ENCODE measurements at places on chromosomes 11 and 22. TPM values are rescaled to one million over a fixed set of nuclear protein-coding genes. Genes with fewer than 3 reads are reported as not detected.

GRCh38 chr11:61574611-61575010 lies 6.3 kb downstream of the SYT7 start:
- H3K36me3 ChIP-seq = no peaks in the 10 kb centered on the region
- no peak overlapping the region for H3K27ac ChIP-seq
- peaks cover 2% of the 10 kb centered on the region for H3K27me3 ChIP-seq
- H3K4me1 ChIP-seq = no peaks in the 10 kb centered on the region

DNA sequence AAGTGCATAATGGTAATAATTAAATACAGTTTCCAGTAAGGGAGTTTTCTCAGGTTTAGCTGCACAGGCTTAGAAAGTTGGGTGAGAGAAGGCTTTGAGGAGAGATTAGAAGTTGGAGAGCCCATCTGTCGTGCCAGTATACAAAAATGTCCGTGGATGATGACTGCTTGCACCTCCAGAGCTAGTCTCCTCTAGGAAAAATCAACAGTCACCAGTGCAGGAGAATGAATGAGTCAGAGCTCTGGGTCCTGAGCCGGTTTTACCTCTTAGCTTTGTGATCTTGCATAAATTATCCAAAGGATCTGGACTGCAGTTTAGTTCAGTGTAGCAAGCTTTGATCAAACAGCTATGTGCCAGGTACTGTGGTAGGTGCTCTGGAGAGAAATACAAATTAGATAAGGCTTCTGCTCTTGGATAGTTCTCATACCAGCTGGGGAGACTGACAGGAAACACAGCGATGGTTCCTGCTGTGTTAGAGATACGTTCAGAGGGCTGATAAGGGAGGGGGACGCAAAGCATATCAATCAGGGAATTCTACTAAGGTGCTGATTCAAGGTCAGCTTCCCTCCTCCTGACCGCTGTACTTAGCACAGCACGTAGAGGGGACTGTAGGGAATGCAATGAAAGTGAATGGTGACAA lies 125.9 kb downstream of the TEAD1 start:
- H3K36me3 ChIP-seq = no peaks in the 10 kb centered on the region
- H3K4me3 ChIP-seq = no peak overlapping the region
- H3K4me1 ChIP-seq = peaks cover 39% of the 10 kb centered on the region
- DNase-seq = peak; percentile 83

GRCh38 chr22:23054531-23055257 lies 15.6 kb upstream of the GNAZ start:
- H3K27ac ChIP-seq = no peak overlapping the region
- no peaks in the 10 kb centered on the region for H3K36me3 ChIP-seq
- no peaks in the 10 kb centered on the region for H3K4me1 ChIP-seq

DNA sequence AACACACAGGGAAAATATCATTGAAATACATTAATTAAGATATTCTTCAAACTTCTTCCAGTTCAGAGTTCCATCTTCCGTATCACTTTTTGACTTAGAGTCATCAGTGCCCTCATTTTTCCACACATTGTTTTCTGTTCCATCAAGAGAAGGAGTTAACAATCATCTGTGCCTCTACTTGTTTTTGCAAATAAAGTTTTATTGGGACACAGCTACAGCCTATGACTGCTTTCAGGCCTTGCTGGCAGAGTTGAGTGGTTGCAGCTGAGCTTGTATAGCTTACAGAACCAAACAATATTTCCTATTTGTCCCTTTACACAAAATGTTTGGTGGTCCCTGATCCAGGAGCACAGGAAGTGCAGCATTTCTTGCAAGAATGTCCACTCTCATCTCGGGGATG lies 51.6 kb downstream of the SGSM1 start:
- no peak overlapping the region for H3K27ac ChIP-seq
- H3K4me1 ChIP-seq = no peaks in the 10 kb centered on the region
- no peak for DNase-seq
- no peak overlapping the region for H3K4me3 ChIP-seq
- H3K36me3 ChIP-seq = no peaks in the 10 kb centered on the region

DNA sequence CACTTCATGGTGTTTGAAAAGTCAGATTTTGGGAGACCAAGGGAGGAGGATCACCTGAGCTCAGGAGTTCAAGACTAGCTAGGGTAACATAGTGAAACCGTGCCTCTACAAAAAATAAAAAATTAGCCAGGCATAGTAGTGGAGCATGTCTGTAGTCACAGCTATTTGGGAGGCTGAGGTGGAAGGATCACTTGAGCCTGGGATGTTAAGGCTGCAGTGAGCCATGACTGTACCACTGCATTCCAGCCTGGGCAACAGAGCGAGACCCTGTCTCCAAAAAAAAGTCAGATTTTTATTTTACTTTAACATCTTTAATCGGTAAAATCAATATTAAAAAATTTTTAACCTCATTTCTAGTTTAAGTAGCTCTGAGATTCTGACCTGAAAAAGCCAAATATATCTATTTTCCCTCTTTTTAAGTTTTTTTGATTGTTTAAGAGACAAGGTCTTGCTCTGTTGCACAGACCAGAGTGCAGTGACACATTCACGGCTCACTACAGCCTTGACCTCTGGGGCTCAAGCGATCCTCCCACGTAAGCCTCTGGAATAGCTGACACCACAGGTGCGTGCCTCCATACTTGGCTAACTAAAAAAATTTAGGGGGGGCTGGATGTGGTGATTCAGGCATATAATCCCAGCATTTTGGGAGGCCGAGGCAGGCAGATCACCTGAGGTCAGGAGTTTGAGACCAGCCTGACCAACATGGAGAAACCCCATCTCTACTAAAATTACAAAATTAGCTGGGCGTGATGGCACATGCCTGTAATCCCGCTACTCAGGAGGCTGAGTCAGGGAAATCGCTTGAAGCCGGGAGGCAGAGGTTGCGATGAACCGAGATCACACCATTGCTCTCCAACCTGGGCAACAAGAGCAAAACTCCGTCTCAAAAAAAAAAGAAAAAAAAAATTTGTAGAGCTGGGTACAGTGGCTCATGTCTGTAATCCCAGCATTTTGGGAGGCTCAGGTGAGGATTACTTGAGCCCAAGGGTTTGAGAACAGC lies 48.4 kb downstream of the SFI1 start:
- no peaks in the 10 kb centered on the region for H3K4me1 ChIP-seq
- no peak overlapping the region for H3K27ac ChIP-seq
- no peak overlapping the region for H3K4me3 ChIP-seq
- no peak for DNase-seq
- no peaks in the 10 kb centered on the region for H3K27me3 ChIP-seq
- no peaks in the 10 kb centered on the region for H3K36me3 ChIP-seq

- no peaks in the 10 kb centered on the region for H3K4me1 ChIP-seq
- H3K27me3 ChIP-seq = no peaks in the 10 kb centered on the region
- no peak overlapping the region for H3K4me3 ChIP-seq
Observed at GRCh38 chr11:90630176-90630575, 407.3 kb upstream of the CHORDC1 start.

DNA sequence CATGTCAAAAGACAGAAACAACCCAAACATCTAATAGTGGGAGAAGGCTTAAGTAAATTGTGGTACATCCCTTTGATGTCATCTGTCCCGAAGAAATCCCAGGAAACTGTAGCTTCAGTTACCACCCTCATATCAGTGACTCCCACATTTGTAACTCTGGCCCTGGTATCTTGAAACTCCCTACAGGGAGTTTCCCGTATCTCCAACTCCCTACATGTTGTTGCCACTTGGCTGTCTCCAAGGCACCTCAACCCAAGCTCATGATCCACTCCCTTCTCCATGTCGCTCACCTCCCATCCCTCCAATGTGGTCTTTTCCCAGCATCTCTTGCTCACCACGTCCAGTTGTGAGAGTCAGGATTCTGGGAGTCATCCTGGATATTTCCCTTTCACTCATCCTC lies 68.1 kb downstream of the CACNG2 start:
- H3K4me1 ChIP-seq = no peaks in the 10 kb centered on the region
- no peak for DNase-seq
- no peak overlapping the region for H3K27ac ChIP-seq
- H3K4me3 ChIP-seq = no peak overlapping the region
- no peaks in the 10 kb centered on the region for H3K36me3 ChIP-seq

DNA sequence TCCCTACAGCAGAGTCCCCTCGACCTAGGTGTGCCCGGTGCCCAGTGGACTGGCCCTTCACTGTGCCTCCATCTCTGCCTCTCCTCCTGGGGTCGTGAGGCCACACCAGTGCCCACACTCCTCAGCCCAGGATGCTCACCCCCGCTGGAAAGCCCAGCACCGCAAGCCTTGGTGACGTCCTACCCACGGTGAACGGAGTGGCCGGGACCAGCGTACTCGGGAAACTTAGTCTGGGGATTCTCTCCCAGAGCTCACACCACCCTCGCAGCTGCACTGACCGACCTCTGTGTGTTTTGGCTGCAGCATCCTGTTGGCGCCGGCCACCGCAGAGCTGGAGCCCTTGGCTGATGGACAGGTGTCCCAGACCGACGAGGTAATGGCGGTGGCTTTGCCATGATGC lies 35.5 kb upstream of the KRTAP5-7 start:
- no peaks in the 10 kb centered on the region for H3K27me3 ChIP-seq
- H3K27ac ChIP-seq = no peak overlapping the region
- DNase-seq = no peak
- H3K36me3 ChIP-seq = no peaks in the 10 kb centered on the region
- no peaks in the 10 kb centered on the region for H3K4me1 ChIP-seq
- no peak overlapping the region for H3K4me3 ChIP-seq

DNA sequence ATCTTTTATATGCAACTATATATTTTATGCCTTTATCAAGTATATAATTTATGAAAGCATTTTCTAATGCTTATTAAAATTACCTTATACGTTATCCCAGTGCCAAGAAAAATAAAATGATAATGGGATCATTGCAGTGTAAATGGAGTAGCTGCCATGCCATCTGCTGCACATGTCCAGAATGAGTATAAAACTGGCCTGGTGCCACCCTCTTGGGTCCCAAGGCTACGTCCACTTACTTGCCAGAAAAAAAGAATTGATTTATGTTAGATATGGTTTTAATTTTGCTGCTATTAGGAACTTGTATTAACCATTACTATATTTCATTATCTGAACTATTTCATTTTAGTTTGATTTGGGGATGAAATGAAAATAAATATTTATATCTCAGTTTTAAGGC lies 1127.1 kb upstream of the CNTN5 start:
- no peaks in the 10 kb centered on the region for H3K4me1 ChIP-seq
- H3K27ac ChIP-seq = no peak overlapping the region
- no peak overlapping the region for H3K4me3 ChIP-seq
- no peaks in the 10 kb centered on the region for H3K27me3 ChIP-seq
- no peaks in the 10 kb centered on the region for H3K36me3 ChIP-seq

DNA sequence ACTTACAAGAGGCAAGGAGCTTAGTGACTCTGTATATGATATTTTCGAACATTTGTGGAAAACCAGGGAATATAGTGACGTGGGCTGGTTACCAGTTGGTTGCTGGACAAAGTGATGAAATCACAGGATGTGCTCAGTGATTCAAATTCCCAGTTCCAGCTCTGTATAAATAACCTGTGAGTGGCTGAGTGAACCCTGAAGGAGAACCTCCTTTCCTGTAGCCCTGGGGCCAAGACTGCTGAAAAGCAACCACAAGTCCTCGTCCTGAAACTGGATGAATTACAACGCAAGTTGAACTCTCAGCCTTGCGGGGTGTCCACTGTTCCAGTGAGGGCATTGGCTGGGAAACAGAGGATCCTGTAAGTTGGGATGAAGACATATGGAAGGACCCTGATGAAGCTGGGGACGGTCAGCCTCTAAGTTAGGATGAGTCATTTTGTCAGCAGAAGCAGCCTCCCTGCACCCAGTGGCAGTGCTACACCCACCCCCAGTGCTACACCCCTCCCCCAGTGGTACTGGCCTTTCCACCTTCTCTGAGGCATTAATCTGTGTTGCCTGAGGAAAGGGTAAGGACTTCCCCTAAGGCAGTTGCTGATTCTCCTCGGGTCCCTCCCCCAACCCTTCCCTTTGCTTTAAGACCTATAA lies 22.0 kb upstream of the CD81 start:
- H3K27me3 ChIP-seq = no peaks in the 10 kb centered on the region
- peak overlapping the region; percentile 24 for H3K27ac ChIP-seq
- no peaks in the 10 kb centered on the region for H3K36me3 ChIP-seq

DNA sequence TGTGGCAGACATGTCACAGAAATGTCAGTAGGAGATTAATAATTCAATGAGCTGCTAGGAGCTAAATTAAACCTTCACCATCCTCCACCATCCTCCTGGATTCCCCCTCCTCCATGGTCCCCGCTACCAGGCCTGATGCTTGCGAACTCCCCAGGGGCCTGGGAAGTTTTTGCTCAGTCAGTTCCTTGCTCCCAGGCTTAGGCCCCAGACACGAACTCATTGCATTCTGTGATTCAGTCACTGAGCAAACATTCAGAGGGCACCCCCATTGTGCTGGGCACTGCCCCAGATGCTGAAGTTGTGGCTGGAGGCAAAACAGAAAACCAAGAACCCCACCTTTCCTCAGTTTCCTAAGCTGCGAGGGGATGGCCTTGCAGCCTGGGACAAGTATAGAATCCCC lies 14.3 kb downstream of the NPTXR start:
- no peak overlapping the region for H3K4me3 ChIP-seq
- H3K27me3 ChIP-seq = no peaks in the 10 kb centered on the region
- H3K36me3 ChIP-seq = no peaks in the 10 kb centered on the region
- H3K4me1 ChIP-seq = no peaks in the 10 kb centered on the region
- H3K27ac ChIP-seq = no peak overlapping the region

GRCh38 chr11:69812256-69812655 lies 7.0 kb downstream of the FGF3 start:
- no peaks in the 10 kb centered on the region for H3K36me3 ChIP-seq
- no peaks in the 10 kb centered on the region for H3K4me1 ChIP-seq
- peaks cover 35% of the 10 kb centered on the region for H3K27me3 ChIP-seq
- no peak for DNase-seq
- no peak overlapping the region for H3K4me3 ChIP-seq
- no peak overlapping the region for H3K27ac ChIP-seq

DNA sequence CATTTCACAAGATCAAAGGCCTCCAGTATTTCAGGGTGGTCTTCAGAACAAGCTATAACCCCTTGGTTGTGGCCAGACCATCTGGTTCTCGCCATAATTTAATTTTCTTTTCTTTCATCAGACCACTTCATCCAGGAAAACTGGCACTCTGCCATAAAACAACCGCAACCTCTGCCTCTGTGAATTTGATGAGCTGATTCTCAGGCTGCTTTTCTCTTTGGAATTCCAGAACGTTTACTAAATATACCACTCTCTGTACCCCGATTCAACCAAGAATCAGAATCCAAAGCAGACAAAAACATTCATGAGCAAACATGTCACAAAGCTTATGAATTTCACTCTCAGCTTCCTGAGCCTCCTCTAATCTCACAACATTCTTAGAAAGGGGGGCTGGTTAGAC lies 331.8 kb upstream of the SYN3 start:
- H3K4me3 ChIP-seq = no peak overlapping the region
- no peak for DNase-seq
- H3K36me3 ChIP-seq = no peaks in the 10 kb centered on the region
- H3K27me3 ChIP-seq = no peaks in the 10 kb centered on the region
- no peak overlapping the region for H3K27ac ChIP-seq
- H3K4me1 ChIP-seq = no peaks in the 10 kb centered on the region

- no peaks in the 10 kb centered on the region for H3K27me3 ChIP-seq
- no peak overlapping the region for H3K4me3 ChIP-seq
- no peak overlapping the region for H3K27ac ChIP-seq
Observed at GRCh38 chr22:19723983-19724827, 866 bp downstream of the GP1BB start.

- no peak overlapping the region for H3K27ac ChIP-seq
- H3K36me3 ChIP-seq = no peaks in the 10 kb centered on the region
- no peak for DNase-seq
- no peaks in the 10 kb centered on the region for H3K4me1 ChIP-seq
- peaks cover 7% of the 10 kb centered on the region for H3K27me3 ChIP-seq
Observed at GRCh38 chr11:82811369-82811768, 77.7 kb upstream of the FAM181B start.

LGALS12 gene
- total RNA-seq = not detected

SHISAL1 gene
- 1.5 TPM for total RNA-seq

GPR83 gene
- not detected for total RNA-seq

KDELR3 gene
- total RNA-seq = 197 TPM

CARD10 gene
- 8.3 TPM for total RNA-seq

THRSP gene
- not detected for total RNA-seq
